ENCODE measurements at places on chromosomes 2 and 18.
A peak's percentile ranks its signal among the peaks of the same experiment; 100 is the strongest.

DNA sequence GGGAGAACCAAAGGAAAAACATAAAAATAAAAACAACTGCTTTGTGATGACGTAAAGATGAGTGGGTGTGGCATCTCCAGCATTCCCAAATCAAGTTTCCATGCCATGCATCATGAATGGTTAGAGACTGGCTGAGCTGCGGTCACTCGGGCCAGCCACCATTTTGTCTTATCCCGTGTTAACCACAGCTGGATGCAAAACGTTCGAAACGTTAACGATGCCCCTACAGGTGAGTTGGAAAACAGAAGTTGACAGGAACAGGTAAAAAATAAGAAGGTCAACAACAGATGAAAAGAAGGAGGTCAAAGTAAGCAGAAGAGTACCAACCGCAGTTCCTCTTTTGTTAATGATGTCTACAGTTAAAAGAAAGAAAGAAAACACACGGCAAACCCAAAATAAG, 411.1 kb downstream of the NRXN1 start:
- DNase-seq: no peak

- no peak for DNase-seq
Observed at GRCh38 chr2:41771710-41772109, 276.1 kb upstream of the PKDCC start.

DNA sequence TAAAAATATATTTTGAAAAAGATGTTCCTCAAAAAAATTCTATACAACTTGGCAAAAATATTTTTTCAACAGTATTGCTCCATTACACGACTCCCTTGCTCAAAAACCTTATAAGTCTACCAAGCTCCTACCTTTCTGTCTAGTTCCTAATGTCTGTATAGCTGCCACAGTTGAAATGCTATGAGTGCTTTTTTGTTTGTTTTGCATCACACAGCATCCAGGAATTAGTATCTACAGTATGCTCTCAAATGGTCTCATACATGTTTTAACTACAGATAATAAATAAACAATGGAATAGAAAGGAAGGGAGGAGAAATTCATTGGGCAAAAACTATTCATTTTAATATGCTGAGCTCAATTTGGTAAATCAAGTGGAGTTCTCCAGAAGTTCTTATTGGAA, 17.3 kb downstream of the ACADL start:
- DNase-seq: no peak

GRCh38 chr2:217105733-217106649, 246.1 kb upstream of the TNP1 start:
- no peak for DNase-seq

DNA sequence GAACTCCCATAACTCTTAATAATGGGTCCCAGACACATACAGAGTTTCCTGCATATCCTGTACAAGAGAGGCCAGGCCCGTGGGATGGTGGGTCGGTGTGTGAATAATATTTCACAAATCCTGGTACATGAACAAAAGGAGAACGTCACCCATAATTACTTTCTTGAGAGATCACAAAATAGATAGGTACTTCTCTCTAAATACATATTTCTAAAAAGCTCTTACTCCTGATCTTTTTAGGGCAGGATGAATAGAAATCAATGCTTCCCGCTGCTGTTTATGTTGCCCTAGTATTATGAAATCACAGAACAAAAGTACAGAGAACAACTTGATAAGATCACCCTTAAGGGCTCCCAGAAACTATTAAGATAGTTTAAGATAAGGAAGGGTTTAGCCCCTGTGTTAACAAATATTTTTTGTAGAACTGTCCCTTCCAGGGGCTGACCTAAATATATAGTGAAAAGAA, 5.4 kb downstream of the IRS1 start:
- no peak for DNase-seq

- no peak for DNase-seq
Observed at GRCh38 chr2:58429014-58429875, 188.1 kb upstream of the FANCL start.

GRCh38 chr18:48948112-48949049, 2.4 kb downstream of the SMAD7 start:
- peak; percentile 56 for DNase-seq

- no peak for DNase-seq
Observed at GRCh38 chr2:100281521-100282438, 40.5 kb downstream of the LONRF2 start.

DNA sequence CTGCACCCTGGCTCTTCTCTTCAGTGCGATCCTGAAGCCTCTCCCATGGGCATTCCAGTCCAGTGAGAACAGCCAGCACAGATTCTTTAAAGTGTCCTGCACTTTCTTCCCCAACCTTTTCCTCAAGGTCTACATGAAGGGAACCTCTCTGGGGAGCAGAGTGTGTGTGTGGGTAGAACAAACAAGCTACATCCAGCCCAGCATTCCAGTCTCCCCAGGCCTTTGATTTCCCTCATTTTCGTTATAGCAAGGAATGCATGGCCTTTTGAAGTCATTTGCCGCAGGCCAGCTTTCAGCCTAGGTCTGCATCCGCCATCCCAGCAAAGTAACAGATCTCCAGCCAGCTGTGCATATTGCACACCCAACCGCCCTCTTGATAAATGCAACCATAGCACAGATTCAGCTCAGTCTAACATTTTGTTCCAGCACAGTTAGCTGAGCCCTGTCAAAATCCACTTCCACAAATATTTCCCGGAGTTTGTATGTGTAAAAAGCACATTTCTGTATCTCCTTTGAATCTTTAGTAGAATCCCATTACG, 44.6 kb downstream of the CD8B2 start:
- no peak for DNase-seq

DNA sequence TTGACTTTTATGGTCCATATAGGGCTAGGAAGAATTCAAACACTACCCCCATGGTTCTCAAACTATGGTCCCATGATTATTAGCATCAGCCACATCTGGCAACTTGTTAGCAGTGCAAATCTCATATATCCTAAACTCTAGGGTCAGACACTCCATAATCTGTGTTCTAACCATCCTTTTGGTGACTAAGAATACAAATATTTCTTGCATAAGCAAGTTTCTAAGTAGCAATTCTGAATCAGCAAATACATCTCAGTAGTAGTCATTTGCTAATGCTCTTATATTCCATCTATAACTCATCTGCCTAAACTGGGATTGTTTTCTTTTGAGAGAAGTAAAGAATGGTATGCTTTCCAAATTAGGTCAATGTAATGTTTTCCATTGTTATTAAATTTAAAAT, 447.3 kb downstream of the TMX3 start:
- no peak for DNase-seq

- no peak for DNase-seq
Observed at GRCh38 chr18:52334896-52335295, 5.1 kb upstream of the DCC start.

DNA sequence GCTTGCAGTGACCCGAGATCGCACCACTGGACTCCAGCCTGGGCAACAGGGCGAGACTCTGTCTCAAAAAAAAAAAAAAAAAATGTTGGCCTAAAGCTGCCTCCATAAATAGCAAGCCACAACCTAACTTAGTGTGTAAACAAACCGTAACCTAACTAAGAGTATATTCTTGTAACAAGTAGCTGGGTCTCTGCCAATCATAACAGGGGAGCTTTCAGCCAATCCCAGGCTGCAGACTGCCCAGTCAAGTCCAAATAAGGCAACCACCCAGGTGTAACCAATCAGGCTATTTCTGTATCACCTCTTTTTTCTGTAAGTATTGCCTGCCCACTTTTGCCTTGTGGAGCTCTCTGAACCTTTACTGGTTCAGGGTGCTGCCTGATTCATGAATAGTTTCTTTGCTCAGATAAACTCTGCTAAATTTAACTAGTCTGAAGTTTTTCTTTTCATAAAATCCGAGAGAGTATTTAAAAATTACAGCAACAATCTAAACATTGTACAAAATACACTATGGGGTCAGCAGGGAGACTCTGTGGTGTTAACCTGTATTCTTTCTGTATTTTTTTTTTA, 4.5 kb downstream of the PSTPIP2 start:
- DNase-seq: no peak

DNA sequence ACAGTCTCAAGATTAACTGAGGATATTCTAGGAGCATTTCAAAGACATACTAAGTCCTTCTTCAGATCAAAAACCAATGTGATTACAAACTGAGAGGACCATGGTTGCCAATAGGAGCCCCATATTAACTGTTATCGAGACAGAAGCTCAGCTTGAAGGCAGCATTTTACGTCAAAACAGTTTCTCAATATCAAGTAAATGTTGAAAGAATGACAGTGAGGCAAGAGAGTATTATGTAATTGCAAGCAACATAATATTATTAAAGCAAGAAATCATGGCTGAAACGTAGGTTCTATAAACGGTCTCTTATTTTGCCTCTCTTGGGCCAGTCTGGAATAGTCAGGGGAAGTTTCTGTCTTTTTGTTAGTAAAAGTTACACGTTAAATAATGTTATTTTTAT, 22.9 kb downstream of the RIT2 start:
- no peak for DNase-seq

- no peak for DNase-seq
Observed at GRCh38 chr18:48572402-48573126, 33.7 kb downstream of the CTIF start.

- DNase-seq: no peak
Observed at GRCh38 chr2:30266705-30267104, 35.4 kb downstream of the LBH start.

DNA sequence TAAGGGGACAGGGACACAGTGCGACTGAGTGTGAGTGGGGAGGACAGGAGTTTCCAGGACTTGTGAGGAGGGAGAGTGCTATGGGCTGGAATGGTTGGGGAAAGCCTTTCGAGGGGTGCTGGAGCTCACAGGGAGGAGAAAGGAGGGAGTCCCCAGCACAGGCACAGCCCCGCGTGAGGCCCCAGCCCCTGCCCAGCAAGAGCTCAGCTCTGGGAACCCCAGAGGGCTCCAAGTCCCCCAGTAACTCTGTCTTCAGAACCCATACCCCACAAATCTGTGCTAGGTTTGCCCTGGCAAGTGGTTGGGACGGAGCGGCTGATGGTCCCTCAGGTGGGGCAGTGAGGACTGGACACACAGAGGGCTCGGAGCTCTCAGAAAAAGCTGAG, 75.4 kb downstream of the SFXN5 start:
- DNase-seq: no peak

DNA sequence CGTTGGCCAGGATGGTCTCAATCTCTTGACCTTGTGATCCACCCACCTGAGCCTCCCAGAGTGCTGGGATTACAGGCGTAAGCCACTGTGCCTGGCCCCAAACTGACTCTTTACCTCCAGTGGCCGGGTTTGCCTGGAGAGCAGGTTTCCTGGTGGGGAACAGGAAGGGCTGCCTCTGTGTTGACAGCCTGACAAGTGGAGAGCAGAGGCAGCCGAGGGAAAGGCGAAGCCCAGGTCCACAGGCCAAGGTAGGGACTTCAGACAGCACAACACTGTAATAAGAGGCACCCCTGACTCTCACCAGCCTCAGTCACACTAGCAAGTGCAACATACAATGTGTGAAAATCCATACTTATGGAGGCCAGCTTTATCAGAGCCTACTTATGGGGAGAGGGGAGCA, 16.5 kb upstream of the SH3BP4 start:
- DNase-seq: no peak

DNA sequence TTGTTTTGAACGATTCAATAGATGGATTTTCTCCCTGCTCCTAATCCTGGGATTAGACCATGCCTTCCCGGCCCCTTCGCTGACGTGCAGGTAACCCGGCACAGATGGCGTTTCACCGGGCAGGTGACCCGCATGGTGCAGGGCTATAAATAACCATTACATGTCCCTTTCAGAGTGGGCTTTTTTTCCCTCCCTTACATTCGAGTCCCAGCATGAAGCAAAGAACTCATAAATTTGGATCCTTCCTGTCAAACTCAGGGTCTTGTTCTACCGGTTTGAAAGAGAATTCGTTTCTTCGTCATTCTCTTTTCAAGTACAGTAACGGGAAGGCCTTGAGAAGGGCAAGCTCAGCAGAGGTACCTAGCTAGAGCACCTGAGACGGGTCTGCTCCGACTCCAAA, 46.1 kb downstream of the EDAR start:
- no peak for DNase-seq

DNA sequence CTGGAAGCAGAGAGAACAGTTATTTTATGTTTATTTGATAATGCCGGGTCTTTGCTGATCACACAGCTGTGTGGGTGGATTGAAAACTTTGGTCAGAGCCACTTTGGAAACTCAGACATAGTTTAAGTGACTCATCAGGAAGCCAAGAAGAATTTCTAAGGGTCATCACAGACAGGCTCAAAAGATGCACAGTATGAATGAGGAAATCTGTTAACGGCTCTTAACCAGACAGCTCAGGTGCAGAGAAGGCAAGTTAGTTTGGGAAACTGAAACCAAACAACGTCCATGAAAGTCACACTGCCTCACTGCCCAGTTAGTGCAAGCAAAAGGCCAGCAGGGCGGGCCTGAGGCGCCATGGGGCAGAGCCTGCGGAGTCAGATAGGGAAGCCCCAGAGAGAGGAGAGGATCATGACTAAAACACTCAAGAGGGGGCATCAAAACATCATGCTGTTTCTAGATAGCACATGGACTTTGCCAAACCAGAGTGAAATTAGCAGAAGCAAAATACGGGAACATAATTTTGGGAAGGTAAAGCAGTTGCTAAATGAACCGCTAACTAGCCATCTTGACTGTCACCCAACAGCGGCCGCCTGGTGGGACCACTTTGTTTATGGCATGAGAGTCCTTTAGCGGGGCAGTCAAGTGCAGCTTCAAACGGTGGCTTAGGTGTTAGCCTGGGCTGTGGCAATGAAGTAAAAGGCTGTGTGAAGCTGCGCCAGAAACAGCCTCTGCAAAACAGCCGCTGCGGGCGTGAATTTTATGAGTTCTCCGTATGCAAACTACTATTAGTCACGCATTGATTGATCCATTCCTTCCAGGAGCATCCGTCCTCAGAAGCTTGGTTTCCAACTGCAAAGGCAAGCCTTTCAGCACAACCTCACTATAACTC, 101.2 kb downstream of the KCTD18 start:
- DNase-seq: no peak

GRCh38 chr2:55986700-55987440, 63.3 kb upstream of the EFEMP1 start:
- DNase-seq: no peak

- peak; percentile 50 for DNase-seq
Observed at GRCh38 chr2:11744631-11745394, 1.6 kb upstream of the LPIN1 start.

DNA sequence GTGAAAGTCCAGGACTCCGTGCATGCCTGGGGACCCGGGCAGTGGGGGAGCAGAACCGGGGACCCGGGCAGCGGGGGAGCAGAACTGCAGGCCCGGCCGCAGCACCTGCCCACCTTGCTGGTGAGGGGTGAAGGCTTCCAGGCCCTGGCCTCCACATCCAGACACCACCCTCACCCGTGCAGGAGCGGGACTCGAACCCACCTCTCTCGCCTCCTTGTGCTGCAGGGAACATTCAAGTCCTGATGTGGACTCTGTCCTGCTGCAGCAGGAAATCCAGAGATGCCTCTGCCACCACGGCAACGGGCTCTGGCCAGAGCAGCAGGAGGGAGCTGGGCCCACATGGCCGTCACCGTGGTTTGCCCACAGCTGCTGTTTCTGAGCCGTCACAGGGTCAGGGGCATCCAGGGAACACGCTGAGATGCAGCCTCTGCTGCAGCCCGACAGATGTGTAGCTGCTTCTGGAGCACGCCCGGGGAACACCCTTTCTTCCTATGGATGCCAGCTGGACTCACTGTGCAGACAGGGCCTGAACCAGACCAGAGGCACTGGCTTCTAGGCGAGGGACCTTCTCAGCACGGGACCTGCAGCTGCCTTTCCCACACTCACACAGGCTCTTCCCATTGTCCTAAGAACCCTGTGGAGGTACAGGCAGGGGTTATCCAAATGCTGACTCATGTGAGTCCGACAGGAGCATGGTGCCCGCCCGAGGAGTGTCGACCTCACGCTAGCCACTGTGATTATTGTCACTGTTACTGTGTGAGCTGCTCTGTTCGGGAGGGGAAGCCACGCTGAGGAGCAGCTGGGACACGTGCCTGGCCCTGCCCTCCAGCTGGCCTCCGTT, 89.2 kb upstream of the CTDP1 start:
- peak; percentile 69 for DNase-seq

- no peak for DNase-seq
Observed at GRCh38 chr18:59623456-59624368, 73.5 kb downstream of the CCBE1 start.
